ENCODE measurements at places on chromosomes 12 and 14. TPM values are rescaled to one million over a fixed set of nuclear protein-coding genes. Genes with fewer than 3 reads are reported as not detected.

GRCh38 chr12:6062395-6062756 lies 62.1 kb downstream of the VWF start:
- H3K27me3 ChIP-seq = no peaks in the 10 kb centered on the region
- H3K4me1 ChIP-seq = peaks cover 11% of the 10 kb centered on the region
- peaks cover 45% of the 10 kb centered on the region for H3K36me3 ChIP-seq
- H3K4me3 ChIP-seq = no peak overlapping the region
- DNase-seq = no peak

GRCh38 chr14:23122086-23122485 lies 3.0 kb upstream of the CEBPE start:
- peaks cover 12% of the 10 kb centered on the region for H3K4me1 ChIP-seq
- H3K27ac ChIP-seq = no peak overlapping the region
- no peaks in the 10 kb centered on the region for H3K36me3 ChIP-seq
- no peaks in the 10 kb centered on the region for H3K27me3 ChIP-seq

GRCh38 chr12:70796989-70797388 lies 123.5 kb downstream of the PTPRR start:
- H3K36me3 ChIP-seq = no peaks in the 10 kb centered on the region
- H3K27me3 ChIP-seq = no peaks in the 10 kb centered on the region
- H3K4me1 ChIP-seq = no peaks in the 10 kb centered on the region
- no peak overlapping the region for H3K27ac ChIP-seq
- no peak overlapping the region for H3K4me3 ChIP-seq
- DNase-seq = no peak

- H3K27me3 ChIP-seq = no peaks in the 10 kb centered on the region
- H3K4me3 ChIP-seq = no peak overlapping the region
- DNase-seq = no peak
- H3K36me3 ChIP-seq = no peaks in the 10 kb centered on the region
- no peaks in the 10 kb centered on the region for H3K4me1 ChIP-seq
These were observed 120.0 kb downstream of the DNAI7 start for GRCh38 chr12:25074954-25075353.

GRCh38 chr12:116689521-116689920 lies 48.3 kb downstream of the SPRING1 start:
- H3K27ac ChIP-seq = no peak overlapping the region
- no peaks in the 10 kb centered on the region for H3K4me1 ChIP-seq
- no peak overlapping the region for H3K4me3 ChIP-seq

- DNase-seq = no peak
- no peaks in the 10 kb centered on the region for H3K4me1 ChIP-seq
- no peaks in the 10 kb centered on the region for H3K36me3 ChIP-seq
- no peak overlapping the region for H3K27ac ChIP-seq
- H3K27me3 ChIP-seq = no peaks in the 10 kb centered on the region
These were observed 65.7 kb downstream of the PIK3C2G start for GRCh38 chr12:18327036-18327435.

GRCh38 chr12:92068459-92068858 lies 77.2 kb downstream of the BTG1 start:
- no peak overlapping the region for H3K4me3 ChIP-seq
- no peak for DNase-seq
- H3K36me3 ChIP-seq = no peaks in the 10 kb centered on the region

DNA sequence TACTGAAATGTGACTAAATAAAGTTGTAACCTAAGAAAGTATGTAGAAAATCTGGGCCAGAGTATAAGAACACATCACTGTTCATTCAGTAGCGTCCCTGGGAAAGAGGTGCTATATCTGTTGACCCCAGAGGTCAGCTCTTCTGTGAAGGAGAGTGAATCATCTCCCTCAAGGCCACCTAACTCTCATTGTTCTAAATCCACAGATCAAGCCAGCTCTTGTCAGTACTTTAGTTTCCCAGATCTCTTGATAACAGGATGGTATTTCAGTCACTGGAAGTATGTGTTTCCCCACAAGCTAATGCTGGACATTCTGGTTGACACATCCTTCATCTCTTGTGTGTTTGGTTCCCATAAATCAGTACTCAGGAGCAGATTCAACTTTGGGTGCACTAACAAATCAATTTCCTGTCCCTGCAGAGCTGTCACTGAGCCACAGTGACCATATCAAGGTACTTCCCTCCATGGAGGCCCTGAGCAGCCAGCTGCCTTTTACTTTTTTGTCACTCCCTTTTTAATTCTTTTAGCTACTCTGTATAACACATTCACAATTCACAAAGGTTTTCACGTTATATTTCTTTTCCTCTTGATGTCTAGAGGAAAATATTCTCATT lies 7.8 kb downstream of the KRT1 start:
- no peaks in the 10 kb centered on the region for H3K4me1 ChIP-seq
- no peak for DNase-seq
- peaks cover 65% of the 10 kb centered on the region for H3K27me3 ChIP-seq
- H3K4me3 ChIP-seq = no peak overlapping the region
- H3K36me3 ChIP-seq = no peaks in the 10 kb centered on the region

- H3K36me3 ChIP-seq = no peaks in the 10 kb centered on the region
- peak; percentile 66 for DNase-seq
- H3K4me1 ChIP-seq = no peaks in the 10 kb centered on the region
- H3K27me3 ChIP-seq = no peaks in the 10 kb centered on the region
- no peak overlapping the region for H3K4me3 ChIP-seq
These were observed 181.5 kb upstream of the PELI2 start for GRCh38 chr14:55936691-55937090.

DNA sequence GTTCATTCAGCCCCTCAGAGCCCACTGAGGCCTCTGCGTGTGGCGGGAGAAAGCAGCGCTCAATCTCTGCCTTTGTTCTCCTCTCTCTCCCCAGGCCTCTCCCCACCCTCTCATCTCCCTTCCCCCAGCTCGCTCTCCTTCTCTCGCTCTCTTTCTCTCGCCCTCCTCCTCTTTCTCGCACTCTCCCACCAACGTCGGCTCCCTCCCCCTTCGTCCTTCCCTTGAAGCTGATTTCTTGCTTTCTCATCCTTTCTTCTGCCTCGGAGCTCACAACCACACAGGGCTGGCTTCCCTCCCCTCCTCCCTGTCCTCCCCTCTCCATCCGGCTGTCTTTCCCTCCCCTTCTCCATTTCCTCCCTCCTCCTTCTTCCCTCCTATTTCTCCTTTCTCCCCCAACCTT lies 96.4 kb downstream of the LRRC74A start:
- peak overlapping the region; percentile 90 for H3K27ac ChIP-seq
- H3K36me3 ChIP-seq = no peaks in the 10 kb centered on the region
- H3K4me1 ChIP-seq = peaks cover 12% of the 10 kb centered on the region
- no peak overlapping the region for H3K4me3 ChIP-seq

DNA sequence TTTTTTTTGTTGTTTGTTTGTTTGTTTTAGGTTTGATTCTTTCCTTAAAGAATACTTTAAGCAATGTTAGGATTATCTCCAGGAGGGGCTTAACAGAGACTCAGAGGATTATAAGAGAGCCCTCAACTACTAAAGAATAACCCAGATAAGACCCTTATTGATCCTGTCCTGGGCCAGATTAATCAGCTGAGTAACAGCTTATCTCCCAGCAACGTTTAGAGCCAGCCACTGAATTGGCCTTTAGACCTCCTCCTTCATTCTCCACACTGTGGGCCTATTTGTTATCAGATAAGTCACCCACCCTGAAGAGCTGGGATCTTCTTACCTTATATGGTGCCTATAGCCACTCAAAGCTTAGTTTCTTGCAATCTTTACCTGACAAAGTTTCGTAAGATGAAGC lies 71.1 kb downstream of the FIGNL2 start:
- H3K27me3 ChIP-seq = peaks cover 77% of the 10 kb centered on the region
- peaks cover 9% of the 10 kb centered on the region for H3K36me3 ChIP-seq
- H3K27ac ChIP-seq = no peak overlapping the region
- no peak overlapping the region for H3K4me3 ChIP-seq
- peak; percentile 73 for DNase-seq

DNA sequence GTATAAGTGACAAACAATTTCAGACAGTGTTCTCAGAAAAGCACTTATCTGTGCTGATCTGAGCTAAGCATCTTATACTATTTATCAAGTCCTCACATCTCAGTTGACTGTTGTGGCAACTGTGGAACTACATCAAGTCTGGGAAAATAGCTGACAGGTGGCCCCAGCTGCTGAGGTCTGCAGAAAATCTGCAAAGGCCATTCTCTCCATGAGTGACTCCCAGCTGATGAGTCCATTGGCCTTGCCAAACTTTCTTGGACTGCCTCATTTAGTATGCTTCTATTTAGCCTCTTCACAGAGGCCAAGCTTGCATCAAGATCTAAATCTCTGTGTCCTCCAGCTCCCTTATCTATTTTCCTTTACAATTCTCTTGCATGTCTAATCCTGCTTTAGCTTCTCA lies 174.5 kb upstream of the RBM19 start:
- H3K27me3 ChIP-seq = peaks cover 23% of the 10 kb centered on the region
- no peaks in the 10 kb centered on the region for H3K4me1 ChIP-seq
- H3K27ac ChIP-seq = no peak overlapping the region

DNA sequence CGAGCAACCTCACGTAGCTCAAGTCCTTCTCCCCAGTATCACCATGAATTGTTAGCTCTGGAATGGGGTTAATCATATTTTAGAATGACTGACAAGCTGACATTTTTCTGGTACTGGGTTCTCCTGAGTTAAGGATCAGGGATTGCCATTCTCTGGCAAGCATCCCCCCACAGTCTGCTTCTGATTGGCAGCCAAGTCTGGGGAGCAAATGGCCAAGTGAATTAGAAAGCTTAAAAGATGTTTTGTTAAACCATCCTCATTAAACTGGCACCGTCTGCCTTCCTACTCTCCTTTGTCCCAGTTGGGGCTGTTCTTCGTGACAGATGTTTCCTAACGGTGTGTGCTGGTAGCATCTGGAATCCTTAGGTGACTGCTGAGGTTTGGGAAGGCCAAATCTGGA lies 17.2 kb upstream of the CISTR start:
- H3K27ac ChIP-seq = no peak overlapping the region
- no peak for DNase-seq
- no peaks in the 10 kb centered on the region for H3K36me3 ChIP-seq
- H3K4me1 ChIP-seq = no peaks in the 10 kb centered on the region

GRCh38 chr12:57738661-57739237 lies at the start of gene AGAP2:
AGAP2 (minus strand) TSS chr12:57738742; CDS start chr12:57738246, 496 bp downstream.
- DNase-seq = peak; percentile 89
- H3K27me3 ChIP-seq = peaks cover 100% of the 10 kb centered on the region
- H3K4me1 ChIP-seq = no peaks in the 10 kb centered on the region
- no peak within 1 kb of the TSS for H3K27ac ChIP-seq

- DNase-seq = no peak
- no peaks in the 10 kb centered on the region for H3K27me3 ChIP-seq
These were observed 233.3 kb upstream of the FOXN3 start for GRCh38 chr14:89650077-89650978.

DNA sequence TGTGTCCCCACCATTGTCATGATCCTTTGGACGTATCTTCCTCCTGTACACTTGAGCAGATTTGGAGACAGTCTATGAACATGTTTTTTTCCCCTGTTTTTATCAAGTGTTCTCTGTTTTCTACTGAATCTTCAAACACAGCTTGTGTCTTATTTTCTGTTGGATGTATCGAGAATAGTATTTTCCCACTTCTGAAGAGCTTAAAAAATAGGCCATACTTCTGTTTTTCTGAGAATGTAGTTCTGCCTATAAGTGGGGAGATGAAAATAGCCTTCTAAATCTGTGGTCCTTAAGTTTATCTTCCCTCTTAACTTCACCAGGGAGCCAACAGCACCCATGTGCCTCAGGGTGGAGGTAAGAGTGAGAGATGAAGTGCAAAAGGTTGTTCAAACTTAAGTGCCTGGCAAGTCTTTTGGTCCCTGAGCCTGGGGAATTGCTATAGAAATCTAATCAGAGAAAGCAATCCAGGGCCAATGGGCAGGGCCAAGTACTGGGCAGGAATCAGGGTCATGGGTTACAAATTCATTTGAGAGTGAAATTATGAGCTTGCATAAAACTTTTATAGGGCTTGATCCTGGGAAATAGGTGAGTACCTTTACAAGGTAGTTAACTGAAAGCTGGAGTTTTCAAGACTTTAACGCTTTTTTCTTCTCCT lies 58.9 kb downstream of the ARF6 start:
- no peaks in the 10 kb centered on the region for H3K4me1 ChIP-seq
- H3K4me3 ChIP-seq = no peak overlapping the region
- DNase-seq = peak; percentile 10

DNA sequence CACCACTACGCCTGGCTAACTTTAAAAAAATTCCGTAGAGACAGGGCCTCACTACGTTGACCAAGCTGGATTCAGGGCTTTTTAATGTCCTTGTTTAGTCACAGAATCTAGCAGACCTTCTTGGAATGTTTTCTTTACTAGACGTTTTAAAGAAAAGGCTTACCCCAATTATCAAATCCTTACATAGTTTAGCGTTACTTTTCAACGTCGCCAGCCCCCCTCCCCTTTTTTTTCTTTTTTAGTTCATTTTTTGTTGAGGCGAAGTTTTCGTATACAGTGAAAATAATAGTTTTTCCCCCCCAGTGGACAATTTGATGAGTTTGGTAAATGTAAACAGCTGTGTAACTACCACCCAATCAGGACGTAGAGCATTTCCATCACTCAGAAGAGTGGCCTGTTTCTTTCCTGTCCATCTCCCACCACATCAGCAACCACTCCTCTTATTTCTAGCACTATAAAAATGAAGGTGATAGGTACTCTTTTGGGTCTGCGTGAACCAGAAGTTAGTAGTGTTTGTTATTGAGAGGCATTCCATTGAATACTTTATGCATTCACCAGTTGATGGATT lies 753 bp upstream of the DLGAP5 start:
- peak overlapping the region; percentile 97 for H3K4me3 ChIP-seq
- no peaks in the 10 kb centered on the region for H3K4me1 ChIP-seq
- peak overlapping the region; percentile 58 for H3K27ac ChIP-seq
- no peak for DNase-seq
- H3K36me3 ChIP-seq = no peaks in the 10 kb centered on the region

DNA sequence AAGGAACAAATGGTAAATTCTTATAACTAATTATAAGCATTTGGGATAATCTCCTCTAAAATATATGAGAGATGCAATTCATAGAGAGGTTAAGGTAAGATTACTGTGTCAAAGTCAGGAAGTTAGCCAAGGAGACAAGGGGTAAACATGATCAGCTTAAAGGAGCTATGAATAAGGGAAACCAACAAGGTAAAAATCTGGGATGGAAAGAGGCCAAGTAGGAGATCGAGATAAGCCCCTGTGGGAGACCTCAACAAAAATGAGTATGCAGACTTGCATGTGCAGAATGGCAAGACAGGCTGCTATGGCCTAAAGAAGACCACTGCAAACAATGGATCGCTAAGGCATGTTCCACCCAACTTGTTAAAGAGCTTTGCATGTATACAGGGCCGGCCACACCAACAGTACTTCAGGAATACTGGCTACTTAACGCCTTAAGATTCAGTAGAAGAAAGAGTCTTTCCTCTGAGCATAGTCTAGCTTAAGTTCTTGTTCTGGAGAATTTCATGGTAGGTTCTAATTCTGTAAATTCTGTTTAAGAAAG lies 738.6 kb downstream of the GALC start:
- DNase-seq = peak; percentile 66
- no peak overlapping the region for H3K27ac ChIP-seq
- H3K4me1 ChIP-seq = peaks cover 15% of the 10 kb centered on the region
- H3K36me3 ChIP-seq = peaks cover 7% of the 10 kb centered on the region

- H3K27ac ChIP-seq = no peak overlapping the region
- H3K4me3 ChIP-seq = no peak overlapping the region
- H3K4me1 ChIP-seq = peaks cover 4% of the 10 kb centered on the region
- no peaks in the 10 kb centered on the region for H3K27me3 ChIP-seq
These were observed 1197.9 kb downstream of the VRK1 start for GRCh38 chr14:97995038-97995437.

- no peaks in the 10 kb centered on the region for H3K36me3 ChIP-seq
- no peaks in the 10 kb centered on the region for H3K27me3 ChIP-seq
- H3K4me1 ChIP-seq = no peaks in the 10 kb centered on the region
- DNase-seq = peak; percentile 78
- H3K27ac ChIP-seq = no peak overlapping the region
These were observed 285.9 kb downstream of the MDGA2 start for GRCh38 chr14:47389535-47389934.

SPRING1 gene
- 102 TPM for total RNA-seq

MAX gene
- total RNA-seq = 44.3 TPM

SYCP3 gene
- 0.09 TPM for total RNA-seq

PPP4R4 gene
- 2.6 TPM for total RNA-seq

RAB21 gene
- 40.9 TPM for total RNA-seq

CDKL1 gene
- 1.5 TPM for total RNA-seq
